ENCODE measurements at places on chromosomes 2 and 18.
A peak's percentile ranks its signal among the peaks of the same experiment; 100 is the strongest.

- DNase-seq: no peak
Observed at GRCh38 chr2:195503208-195503607, 153.8 kb upstream of the SLC39A10 start.

DNA sequence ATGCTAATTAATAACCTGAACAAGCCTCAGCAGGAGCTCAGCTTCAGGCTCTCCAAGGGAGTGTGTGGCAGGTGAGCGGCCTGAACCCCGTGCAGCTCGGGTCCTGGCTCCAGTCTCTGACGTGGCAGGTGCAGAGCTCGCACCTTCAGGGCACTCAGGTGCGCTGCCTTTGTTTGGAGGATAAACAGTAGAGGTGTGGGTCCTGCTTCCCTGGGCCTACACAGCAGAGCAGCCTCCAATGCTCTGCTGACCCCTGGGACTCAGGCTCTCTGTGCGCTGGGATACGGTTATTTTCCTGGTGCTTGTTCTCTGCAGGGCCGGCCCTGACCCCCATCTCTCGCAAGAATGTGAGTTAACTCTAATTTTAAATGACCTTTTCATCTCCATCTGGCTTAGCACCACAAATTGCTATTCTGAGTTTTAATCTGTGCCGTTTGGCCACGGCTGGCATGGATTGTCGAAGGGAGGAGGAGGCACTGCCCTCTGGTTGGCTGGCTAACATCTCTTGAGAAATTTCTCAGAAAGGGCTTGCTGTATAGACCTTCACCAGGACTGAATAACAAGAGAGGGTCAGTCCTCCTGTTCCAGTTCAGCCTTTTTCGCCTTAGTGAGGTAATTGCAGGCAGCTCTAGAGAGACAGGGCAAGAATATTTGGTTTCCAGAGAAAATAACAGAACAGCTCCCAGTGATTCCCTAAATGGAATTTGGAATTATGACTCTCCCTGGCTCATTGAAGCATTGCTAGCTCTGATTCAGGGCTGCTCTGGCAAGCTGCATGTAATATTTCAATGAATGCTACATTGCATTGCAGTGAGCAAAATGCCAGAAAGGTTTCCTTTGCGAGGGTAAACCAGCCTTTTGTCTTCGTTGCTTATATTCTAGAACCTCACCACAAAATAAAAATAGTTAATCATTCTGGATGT, 161.8 kb downstream of the DCDC2C start:
- no peak for DNase-seq

DNA sequence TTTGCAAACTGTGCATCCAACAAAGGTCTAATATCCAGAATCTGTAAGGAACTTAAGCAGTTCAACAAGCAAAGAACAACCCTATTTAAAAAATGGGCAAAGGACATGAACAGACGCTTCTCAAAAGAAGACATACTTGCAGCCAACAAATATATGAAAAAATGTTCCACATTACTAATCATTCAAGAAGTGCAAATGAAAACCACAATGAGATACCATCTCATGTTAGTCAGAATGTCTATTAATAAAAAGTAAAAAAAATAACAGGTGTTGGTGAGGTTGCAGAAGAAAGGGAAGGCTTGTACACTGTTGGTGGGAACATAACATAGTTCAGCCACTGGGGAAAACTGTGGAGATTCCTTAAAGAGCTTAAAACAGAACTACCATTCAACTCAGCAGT, 126.2 kb downstream of the NAT8 start:
- DNase-seq: no peak

- no peak for DNase-seq
Observed at GRCh38 chr2:169768262-169768995, 30.2 kb upstream of the SSB start.

DNA sequence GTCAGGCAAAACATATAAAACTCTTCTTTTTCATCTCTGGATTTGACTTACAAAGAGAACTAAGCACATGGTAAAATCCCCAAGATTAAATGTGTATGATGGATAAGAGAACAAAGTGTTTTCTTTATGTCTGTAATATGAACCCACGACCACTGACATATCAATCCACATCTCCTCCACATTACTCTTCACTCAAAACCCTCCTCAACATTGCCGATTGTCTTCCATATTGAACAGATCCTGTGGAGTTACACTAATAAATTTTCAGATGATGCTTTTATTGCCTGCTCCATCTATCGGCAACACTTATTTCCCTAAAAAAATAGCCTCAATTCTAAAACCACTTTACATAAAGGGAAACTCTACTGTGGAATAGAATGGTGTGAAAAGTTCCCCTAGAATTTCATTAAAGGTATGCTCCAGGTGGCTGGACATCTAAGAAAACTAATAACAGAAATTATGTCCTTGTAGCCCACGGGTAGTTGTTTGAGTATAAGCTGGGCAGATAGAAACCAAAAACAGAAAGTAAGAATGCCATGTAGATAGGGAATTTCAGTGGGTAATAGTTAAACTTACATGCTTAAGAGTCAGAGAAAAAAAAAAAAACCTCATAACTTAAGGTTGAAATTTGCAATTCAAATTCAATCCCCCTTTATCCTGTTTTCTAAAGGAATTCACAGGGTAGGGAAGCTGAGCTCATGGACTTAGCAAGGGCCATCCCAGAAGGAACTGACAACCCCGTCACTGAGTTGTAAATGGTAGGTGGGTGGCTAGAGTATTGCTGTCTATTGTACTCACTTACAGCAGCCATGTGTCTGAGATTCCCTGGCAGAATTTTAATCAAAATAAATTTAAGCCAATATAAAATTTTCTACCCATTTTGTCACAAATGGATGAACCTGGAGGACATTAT, 305.4 kb upstream of the LYPD1 start:
- no peak for DNase-seq

DNA sequence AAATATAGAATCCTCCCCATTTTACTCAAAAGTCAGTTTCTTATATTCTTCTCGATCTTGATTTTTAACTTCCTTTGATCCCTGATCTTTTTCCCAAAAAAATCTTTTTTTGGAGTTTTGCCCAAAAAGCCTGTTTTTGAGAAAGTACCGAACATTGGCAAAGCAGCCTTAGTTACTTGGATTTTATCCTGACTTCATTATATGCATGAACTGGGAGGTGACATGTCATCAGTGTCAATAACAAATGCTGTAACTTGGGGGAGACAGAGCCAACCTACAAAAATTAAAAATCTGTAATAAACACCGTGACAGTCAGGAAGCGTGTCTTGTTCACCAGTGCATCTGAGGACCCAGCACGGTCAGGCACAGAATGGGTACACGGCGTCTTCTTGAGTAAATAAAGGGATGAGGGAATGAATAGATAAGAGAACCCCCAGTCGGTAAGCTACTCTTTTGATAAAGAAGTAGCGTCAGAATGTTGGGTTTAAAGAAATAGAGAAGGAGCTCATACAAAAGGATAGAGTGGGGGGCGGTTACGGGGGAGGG, 24.9 kb downstream of the TRAPPC12 start:
- no peak for DNase-seq

DNA sequence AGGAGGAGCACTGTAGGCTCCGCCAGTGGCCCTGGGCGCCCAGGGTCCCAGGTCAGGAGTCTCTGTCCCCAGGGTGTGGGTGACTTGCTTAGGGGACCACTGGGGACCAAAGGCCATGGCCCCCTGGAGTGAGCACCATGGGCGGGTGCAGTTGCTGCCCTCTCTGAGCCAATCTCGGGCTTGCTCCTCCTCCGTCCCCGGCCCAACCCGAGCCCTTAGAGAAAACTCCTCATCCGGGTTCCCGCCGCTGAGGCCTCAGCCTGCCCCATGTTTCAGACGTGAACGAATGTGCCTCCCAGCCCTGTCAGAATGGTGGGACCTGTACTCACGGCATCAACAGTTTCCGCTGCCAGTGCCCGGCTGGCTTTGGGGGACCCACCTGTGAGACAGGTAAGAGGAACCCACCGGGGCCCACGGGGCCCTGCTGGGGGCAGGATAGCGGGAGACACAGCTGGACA, 38.6 kb downstream of the SNED1 start:
- no peak for DNase-seq

DNA sequence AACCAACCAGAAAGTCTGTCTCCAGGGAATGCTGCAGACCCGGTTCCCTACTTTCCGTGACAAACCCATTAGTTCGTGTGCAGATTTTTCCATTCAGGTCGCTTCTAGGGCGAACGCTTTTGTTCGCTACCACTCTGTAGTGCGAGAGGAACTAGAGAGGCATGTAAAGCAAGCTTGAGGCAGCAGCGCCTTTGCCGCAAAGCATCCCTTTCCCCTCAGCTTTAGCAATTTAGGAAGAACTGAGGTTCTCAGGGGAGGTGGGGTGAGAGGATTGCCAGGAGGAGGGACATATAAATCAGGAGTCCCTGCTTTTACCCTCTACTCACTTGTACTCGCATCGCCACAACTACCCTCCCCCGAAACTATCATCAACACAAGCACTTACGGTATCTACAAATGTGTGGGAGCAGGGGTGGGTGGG, 748 bp upstream of the ZNF804A start:
- DNase-seq: no peak

GRCh38 chr2:114962532-114962931, 520.1 kb downstream of the DPP10 start:
- no peak for DNase-seq

DNA sequence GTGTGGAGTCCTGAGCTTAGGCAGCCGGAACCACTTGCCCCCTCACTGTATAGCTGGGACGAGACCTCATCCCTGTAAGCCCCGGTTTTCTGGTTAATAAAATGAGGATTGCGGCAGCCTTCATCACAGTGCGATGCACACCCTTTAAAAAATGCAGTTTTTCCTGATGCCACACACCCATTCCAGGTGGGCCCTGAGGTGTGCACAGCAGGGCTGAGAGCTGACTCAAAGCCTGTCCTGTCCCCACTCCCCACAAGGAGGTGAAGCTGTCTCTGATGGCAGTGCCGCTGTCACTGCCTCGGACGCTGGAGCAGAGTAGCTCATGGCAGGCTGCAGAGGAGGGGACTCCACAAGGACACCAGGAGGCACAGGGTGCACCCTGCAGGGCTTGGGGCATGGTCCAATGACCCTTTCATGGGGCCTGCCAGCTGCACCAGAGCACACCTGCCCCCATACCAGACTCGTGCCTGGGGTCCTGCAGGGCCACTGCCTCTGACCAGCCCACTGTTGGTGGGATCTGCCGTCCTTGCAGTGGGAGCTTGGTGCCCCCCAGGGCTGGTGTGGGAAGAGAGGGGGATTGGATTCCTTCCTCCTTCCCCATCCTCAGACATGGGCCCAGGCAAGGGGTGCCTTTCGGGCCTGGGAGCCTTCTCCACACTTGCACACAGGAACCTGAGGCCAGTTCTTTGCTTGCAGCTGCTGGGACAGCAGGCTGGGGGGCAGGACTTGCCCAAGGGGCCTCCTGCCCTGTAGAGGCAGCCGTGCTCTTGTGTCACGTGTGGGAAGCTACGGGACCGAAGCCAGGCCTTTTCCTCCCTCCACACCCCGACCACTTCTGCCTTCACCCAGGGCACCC, 22.8 kb downstream of the GPC1 start:
- DNase-seq: no peak

GRCh38 chr2:141554810-141555209, 576.0 kb downstream of the LRP1B start:
- no peak for DNase-seq

GRCh38 chr2:108360776-108361468, 16.8 kb upstream of the SULT1C4 start:
- DNase-seq: no peak

DNA sequence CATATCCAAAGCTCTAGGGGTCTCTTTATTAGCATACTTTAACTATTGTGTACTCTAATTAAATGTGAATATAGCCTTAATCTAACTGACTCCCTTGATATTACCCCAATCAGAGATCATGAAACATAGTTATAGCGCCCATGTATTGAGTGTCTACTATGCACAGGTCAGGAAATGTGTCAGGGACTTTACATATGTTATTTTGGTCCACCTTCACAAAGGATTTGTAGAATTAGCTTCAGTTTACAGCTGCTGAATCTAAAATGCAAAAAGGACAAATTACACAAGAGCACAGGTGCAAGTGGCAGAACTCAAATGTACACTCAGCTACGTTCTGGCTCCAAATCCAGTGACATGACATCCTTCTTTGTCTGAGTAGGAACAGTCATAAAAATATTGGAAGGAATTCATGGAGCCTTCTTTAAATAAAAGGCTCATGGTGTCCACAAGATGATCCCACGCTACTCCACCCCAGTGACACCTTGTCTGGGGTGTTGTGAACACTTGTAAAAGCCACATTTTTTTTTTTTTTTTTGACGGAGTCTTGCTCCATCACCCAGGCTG, 38.7 kb upstream of the ATL2 start:
- DNase-seq: no peak

- no peak for DNase-seq
Observed at GRCh38 chr2:658426-658825, 18.8 kb downstream of the TMEM18 start.

DNA sequence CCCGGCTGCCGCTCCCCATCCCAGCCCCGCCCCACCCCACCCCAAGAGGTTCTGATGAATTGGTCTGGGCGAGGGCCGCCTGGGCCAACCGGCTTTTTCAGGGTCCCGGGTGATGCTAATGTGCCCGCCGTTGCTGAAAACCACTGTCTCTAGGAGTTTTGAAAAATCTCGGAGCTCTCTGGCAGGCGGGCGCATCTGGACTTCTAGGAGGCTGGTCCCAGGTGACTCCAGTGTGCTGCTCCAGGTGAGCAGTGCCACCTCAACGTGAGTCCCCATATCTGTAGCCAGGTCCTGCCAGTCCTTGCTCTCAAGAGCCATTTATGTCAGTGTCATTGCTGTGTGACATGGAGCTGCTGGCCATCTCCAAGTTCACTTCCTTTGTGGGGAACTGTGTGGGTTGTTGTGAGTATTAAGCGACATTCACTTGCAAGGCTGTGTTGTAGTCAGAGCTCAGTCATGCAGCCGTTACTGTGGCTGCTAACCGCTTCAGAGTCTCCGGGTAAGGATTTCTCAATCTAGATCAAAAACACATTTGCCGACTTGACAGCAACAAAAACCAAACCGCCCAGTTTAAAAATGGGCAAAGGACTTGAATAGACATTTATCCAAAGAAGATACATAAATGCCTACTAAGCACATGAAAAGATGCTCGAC, at the start of gene RFX8:
Gene RFX8 (minus strand): TSS at position 382 of the 654 bp plus-strand sequence. CDS start 8,264 bp downstream, outside the sequence.
- peak; percentile 86 for DNase-seq

- DNase-seq: no peak
Observed at GRCh38 chr2:40752796-40753195, 300.9 kb upstream of the SLC8A1 start.

GRCh38 chr2:112621790-112622527, 23.8 kb upstream of the SLC20A1 start:
- DNase-seq: no peak

- no peak for DNase-seq
Observed at GRCh38 chr18:31064130-31064529, 21.6 kb upstream of the DSC3 start.

Data from AG09319 (cell line).